ENCODE measurements at places on chromosomes 2 and 18. TPM values are rescaled to one million over a fixed set of nuclear protein-coding genes. Genes with fewer than 3 reads are reported as not detected.

DNA sequence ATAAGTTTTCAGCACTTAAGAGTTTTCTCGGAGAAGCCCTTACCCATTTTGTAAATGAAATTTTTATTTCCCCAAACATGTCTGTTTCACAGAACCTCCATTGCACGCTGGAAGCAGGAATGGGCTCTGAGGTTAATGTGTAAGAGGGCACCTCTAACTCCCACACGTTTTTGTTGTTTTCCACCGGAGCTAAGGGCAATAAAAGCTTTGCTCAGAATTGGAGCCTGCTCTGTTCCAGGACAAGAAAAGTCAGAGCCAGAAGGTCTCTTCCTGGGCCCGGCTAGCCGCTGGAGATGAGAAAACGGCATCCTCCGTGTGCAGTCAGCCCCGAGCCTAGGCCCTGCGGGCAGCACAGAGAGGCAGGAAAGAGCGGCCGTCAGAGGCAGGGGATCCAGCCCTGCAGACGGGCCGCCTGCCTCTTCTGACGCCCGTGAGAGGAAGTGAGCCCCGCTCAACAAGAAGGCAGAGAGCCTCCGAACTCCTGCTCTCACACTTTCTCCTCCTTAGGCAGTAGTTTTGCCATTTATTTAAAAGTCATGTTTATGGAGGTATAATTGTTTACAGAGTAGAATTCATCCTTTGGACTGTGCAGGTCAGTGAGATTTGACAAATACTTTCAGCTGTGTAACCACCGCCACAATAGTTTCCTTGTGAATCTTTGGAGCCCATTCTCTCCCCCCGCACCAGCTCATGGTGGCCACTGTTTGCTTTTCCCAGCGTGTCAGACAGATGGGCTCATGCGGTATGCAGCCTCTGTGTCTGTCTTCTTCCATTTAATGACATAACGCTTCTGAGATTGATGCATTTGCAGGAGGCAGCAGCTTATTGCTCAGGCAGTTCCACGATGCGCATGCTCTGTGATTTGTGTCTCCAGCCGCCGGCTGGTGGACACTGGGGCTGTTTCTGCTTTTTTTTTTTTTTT lies 117.3 kb downstream of the GALR1 start:
- no peaks in the 10 kb centered on the region for H3K36me3 ChIP-seq
- DNase-seq = no peak
- no peaks in the 10 kb centered on the region for H3K27me3 ChIP-seq
- H3K4me1 ChIP-seq = peaks cover 4% of the 10 kb centered on the region
- H3K4me3 ChIP-seq = peak overlapping the region; percentile 20

DNA sequence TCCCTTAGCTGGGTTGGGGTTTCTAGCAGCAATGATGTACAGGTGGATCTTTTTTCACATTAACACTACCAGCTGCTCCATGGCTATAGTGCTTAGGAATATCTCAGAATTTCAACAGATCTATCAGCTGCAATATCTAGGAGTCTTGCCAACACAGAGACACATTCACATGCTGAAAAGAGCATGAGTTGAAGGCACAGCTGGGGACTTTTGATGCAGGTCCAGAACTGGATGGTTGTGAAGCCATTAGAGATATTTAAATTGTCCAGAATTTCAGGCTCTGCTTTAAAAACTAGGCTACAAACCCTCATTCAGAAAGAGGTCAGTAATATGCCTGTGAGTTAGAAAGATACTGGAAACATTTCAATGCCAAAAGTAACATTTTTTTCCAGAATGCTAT lies 122.2 kb upstream of the CCDC195 start:
- H3K4me1 ChIP-seq = no peaks in the 10 kb centered on the region
- no peak overlapping the region for H3K4me3 ChIP-seq
- H3K36me3 ChIP-seq = no peaks in the 10 kb centered on the region

DNA sequence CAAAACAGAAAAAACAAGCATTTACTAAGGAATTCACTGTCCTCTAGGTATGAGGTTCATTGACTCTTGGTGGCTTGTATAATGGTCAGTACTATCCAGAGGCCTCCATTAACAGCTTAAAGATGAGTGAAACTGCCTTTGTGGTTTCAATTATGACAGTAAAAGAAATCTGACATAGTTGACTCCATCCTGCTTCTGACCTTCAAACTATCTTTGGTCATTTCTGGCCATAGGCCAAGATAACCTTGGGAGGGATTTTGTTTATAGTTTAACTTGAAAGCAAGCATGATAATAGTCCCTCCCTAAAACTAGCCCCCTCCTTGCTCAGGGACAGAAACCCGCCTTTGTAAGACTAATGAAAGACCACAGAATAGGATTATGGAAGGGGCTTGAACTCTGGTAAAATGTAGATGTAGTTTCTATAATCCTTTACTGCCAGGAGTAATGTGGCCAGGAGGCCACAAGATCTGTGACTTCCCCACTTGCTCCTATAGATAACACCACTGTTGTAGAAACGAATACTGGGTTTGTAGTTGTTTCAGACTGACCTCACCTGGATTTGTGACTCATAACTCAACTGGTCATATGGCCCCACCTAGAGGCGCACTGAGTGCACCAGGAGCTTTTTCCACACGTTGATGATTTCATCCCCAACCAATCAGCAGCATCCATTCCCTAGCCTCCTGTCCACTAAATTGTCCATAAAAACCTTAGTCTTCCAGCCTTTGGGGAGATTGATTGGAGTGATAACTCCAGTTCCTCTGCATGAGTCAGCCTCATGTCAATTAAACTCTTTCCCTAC lies 8.6 kb upstream of the PLEKHM3 start:
- H3K4me3 ChIP-seq = no peak overlapping the region
- no peak overlapping the region for H3K27ac ChIP-seq
- no peak for DNase-seq
- H3K4me1 ChIP-seq = no peaks in the 10 kb centered on the region

- no peak overlapping the region for H3K4me3 ChIP-seq
- peaks cover 41% of the 10 kb centered on the region for H3K27me3 ChIP-seq
- H3K36me3 ChIP-seq = no peaks in the 10 kb centered on the region
- no peaks in the 10 kb centered on the region for H3K4me1 ChIP-seq
- DNase-seq = no peak
These were observed 183.4 kb downstream of the MYO3B start for GRCh38 chr2:170361090-170361936.

- H3K27ac ChIP-seq = no peak overlapping the region
- no peaks in the 10 kb centered on the region for H3K27me3 ChIP-seq
- no peaks in the 10 kb centered on the region for H3K4me1 ChIP-seq
- no peaks in the 10 kb centered on the region for H3K36me3 ChIP-seq
- no peak for DNase-seq
These were observed 397.8 kb downstream of the SLC4A3 start for GRCh38 chr2:220025207-220025606.

The CABLES1 gene
- 34.1 TPM for total RNA-seq

The PSD4 gene
- 102 TPM for total RNA-seq

Data from suprapubic skin (tissue), 4 donors.